Activated CD4-positive, CD25-positive, alpha-beta regulatory T cell treated with anti-CD3 and anti-CD28 coated beads, Interleukin-2, amount 50 U/mL, for 16 hours (primary cell): ENCODE measurements at places on chromosomes 1 and 21.

- no peak for DNase-seq
Observed at GRCh38 chr1:41358131-41359021, 2.9 kb upstream of the FOXO6 start.

- DNase-seq: no peak
Observed at GRCh38 chr1:87644579-87645190, 316.0 kb downstream of the LMO4 start.

- DNase-seq: no peak
Observed at GRCh38 chr1:243447347-243447746, 191.5 kb downstream of the SDCCAG8 start.

DNA sequence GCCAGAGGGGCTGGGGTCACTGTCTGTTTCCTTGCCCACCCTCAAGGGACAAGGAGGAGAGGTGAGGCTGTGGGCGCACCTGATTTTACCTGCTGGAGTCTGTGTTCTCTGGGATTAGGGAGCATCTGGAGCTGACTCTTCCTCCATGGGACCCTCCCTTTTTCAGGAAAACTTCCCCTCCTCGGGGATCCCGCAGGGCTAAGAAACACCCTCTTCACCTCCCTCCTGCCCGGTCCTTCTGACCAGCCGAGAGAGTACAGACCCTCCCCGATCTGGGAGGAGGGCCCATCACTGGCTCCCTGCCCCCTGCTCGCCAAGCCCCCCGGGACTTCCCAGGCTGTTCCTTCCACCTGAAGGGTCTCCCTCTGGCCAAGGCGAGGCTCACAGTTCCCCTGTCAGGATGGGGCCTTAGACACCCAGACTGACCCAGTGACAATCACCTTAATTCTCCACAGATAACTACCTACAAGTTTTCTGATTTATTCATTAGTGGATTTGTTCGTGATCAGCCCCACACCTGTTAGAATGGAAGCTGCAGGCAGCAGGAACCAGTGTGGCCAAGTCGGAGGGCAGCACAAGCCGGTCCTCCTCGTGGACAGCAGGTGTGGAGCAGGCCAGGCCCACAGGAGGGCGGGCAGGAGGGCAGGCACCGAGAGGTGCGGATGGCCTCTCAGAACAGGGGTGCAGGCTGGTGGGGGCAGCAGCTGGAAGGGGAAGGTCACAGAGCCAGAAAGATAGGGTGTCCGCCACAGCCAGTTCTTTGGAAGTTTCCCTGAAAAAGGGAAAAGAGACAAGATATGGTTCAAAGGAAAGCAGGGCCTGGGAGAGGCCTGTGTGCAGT lies 15.9 kb upstream of the SAMD11 start:
- DNase-seq: no peak

DNA sequence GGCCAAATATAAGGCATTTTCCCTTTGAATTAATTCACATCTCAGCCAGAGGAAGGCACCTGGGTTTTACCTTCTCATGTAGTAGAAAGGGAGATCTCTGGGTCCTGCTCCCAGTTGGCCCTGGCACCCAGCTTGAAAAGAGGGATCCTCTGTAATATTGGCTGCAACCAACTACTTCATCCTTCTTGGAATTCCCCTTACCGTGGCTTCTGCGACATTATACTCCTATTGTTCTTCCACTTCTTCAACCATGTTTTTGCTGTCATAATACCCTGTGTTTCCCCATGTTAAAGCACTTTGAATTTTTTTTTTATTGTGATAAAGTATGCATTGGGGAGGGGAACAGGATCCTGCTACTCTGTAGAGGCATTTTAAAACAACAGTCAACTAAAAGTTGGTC lies 26.8 kb downstream of the RNF220 start:
- DNase-seq: no peak

GRCh38 chr1:98099501-98099900 lies 178.7 kb upstream of the DPYD start:
- no peak for DNase-seq

GRCh38 chr1:82762829-82763532 lies 962.2 kb downstream of the ADGRL2 start:
- DNase-seq: no peak

DNA sequence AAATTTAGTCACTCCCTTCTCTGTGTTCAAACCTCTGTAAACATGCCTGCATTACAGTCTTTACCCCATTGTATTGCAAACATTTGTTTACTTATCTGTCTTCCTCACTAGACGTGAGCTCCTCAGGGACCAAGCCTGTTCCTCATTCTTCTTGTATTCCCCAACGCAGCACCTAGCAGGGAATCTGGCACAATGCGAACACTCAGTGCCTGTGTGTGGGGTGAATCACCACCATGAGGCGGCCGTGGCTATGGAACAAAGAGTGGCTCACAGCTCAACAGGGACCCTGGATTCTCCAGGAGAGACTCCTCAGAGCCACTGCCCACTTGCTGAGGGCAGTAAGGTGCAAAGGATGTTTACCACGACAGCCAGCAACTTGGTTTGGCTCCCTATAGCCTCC lies 95.9 kb downstream of the DDX20 start:
- no peak for DNase-seq

DNA sequence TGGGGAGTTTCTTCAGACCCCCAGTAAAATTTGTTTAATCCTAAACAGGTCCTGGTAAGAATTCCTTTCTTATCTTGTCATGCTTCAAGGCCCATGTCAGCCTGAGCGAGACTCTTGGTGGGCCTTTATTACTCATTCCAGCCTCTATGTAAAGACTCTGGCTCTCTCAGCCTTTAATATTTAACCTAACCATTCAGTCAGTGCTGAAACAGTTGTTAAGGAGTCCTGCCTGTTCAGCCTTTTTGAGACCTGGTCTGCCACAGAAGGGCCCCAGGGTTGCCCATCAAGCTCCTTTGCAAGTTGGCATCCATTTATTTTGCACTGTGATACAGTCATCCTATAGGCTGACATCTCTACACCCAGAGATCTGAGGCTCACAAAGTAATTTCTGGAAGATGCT lies 107.7 kb upstream of the VANGL1 start:
- DNase-seq: no peak

- DNase-seq: no peak
Observed at GRCh38 chr1:225866981-225867380, 15.2 kb downstream of the TMEM63A start.

DNA sequence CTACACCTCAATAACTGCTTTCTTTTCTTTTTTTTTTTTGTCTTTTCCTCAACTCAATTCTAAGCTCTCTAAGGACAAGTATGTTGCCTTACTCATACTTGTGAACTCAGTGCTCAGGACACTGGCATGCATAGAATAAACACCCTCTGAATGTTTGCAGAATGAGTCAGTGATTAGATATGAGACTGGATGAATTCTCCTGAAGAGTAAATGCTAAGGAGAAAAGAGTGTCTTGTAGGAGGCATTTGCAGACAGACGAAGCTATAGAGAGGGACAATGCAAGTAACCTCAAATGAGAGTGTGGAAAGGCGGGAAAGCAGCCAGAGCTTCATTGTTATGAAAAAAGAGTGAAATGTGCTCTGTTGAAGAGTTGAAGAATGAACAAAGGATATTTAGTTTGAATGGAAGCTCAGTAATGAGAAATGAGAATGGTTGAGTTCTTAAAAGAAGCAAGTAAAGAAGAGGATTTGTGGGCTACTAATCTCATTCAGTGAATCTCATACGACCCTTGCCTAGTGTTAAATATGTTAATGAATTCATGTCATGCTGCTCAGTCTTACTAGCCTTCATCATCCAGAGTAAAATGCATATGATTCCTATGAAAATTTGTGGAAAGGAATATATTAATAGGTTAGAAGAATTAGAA lies 166.1 kb upstream of the DPYD start:
- no peak for DNase-seq

DNA sequence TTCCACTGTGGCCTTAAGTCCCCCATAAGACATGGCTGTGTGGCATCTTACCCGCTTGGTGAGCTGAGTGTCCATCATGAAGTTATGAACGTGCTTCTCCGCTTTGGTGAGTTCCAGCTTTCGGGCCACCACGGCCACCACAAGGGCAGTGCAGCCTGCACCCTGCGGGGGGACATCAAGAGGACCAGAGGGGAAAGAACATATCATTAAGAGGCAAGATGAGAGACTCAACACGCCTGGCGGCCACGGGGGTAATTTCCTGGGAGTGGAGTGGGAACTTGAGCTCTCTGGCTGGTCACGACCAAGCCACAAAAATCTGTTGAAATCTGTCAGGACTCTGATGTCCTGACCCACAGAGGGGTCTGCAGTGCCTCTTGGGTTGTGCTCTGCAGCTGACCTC lies 117.9 kb upstream of the ADAR start:
- no peak for DNase-seq

DNA sequence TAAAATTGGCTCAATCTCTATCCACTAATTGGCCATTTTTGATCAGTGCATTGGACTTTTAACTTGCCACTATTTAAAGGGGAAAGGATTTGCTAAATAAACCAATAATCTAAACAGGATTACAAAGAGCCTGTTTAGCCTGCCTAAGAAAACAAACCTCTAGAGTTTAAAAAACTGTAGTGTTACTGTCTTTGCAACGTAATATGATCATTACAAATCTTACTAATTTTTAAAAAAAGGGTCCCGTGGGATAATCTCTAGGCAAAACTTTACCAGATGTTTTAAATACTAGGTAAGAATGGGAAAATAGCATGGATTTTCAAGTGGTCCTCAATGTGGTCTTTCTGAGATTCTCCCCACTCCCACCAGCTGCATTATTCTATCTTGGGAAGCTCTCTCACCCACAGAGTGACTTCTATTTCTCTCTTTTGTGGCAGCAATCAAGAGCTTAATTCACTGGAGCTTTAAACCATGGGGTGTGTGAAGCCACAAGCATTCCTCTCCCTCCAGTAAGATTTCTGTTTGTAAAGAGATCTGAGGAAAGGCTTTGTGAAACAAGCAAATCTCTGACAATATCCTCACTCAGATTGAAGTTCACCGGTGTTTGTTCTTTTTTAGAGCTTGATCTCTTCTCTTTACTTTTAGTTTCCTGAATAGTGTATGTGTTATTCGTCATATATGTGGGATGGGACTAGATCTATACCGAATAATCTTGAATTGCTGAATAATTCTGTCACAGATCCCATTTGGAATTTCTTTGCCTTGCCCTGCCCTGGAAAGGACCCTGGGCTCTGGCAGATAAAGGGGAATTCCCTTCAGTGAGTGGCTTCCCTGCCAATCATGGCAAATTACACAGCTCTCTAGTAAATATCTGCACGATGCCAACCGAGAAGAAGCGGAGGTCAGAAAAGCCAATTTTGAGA lies 132.2 kb downstream of the TLR5 start:
- no peak for DNase-seq

DNA sequence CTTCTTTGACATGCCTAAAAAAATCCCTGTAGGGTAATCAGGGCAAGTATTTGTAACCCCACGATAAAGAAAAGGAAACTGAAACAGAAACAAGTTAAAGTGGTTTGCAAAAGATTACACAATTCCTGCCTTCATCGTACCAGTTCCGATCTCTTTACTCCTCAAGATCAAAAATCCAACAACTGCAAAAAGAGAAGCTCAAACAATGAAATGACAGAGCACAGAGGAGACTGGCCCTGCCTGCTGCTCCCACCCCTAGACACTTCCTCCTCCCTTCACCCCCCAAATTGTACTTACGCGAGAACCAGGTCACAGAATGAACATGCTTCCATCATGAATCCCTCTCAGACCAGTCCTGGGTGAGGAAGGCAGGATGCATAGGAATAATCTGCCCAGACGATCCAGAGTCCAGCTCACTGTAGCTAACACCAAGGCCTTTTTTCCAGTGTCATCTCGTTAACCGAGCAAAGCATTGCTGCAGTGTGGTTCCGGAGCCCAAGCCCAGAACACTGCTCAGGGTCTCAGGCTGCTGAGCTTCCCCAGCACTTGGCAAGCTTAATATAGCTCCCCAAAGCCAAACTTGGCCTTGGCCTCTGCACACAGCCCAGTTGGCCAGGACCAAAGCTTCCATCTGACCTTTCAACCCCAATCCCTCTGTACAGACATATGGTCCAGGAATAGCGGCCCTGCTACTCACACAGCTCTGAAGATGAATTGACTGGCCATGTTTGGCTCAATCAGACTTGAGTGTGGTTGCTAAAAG lies 20.3 kb downstream of the RXRG start:
- no peak for DNase-seq

DNA sequence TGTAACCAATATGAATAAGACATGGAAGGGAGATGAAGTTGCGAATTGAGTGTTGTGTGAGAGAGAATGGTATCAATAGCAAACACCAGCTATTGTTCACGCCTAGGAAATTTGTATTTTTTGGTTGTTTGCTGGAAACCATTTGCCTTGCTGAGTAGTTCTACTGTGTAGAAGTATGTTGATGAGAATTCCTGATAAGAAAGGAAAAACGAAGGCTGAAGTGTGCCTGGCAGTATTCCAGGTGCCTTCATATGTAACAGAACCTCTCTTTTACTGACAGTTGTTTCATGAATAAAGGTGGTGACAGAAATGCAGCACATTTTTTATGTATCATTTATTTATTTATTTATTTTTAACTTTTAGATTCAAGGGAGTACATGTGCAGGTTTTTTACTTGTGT lies 79.5 kb downstream of the SDCCAG8 start:
- DNase-seq: no peak

GRCh38 chr1:6106321-6106731 lies 60.6 kb downstream of the KCNAB2 start:
- DNase-seq: no peak

- no peak for DNase-seq
Observed at GRCh38 chr1:55196433-55197035, 18.6 kb downstream of the USP24 start.

- no peak for DNase-seq
Observed at GRCh38 chr1:179990847-179991246, 36.2 kb downstream of the CEP350 start.

DNA sequence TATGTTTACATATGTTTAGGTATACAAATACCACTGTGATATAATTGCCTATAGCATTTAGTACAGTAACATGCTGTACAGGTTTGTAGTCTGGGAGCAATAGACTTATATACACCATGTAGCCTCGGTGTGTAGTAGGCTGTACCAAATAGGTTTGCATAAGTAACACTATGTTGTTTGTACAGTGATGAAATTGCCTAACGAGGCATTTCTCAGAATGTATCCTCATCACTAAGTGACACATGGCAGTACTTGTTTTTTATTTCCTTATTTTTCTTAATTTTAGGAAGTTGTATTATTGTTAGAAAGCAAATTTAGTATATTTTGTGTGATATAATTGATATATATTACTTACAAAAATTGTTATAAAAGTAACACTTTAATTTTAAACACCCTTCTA lies 840.9 kb downstream of the LTN1 start:
- DNase-seq: no peak

GRCh38 chr1:109890115-109890953 lies 20.3 kb upstream of the CSF1 start:
- DNase-seq: no peak
